ENCODE measurements at places on chromosomes 11 and 22.

DNA sequence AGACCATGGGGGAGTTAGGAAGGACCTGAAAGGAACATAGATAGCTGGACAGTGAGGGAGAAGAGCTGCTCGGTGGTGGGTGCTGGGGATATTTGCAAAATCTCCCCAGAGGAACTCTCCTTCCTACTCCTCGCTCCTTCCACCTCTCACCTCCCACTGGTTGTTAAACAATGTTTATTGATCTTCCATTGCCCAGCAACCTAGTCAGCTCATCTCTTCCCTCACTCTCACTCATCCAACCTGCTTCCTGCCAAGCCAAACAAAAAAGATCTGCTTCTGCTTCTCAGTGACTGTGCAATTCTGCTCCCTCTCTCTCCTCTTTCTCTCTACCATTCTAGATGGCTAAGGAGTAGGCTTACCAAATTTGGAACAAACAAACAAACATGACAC, 115.0 kb downstream of the SLC1A2 start:
- DNase-seq: peak; percentile 29

GRCh38 chr11:110621826-110622225, 90.4 kb downstream of the ARHGAP20 start:
- DNase-seq: no peak

GRCh38 chr11:45400591-45400990, 114.5 kb upstream of the SYT13 start:
- no peak for DNase-seq

GRCh38 chr22:37430941-37431340, 3.7 kb upstream of the ELFN2 start:
- DNase-seq: no peak

DNA sequence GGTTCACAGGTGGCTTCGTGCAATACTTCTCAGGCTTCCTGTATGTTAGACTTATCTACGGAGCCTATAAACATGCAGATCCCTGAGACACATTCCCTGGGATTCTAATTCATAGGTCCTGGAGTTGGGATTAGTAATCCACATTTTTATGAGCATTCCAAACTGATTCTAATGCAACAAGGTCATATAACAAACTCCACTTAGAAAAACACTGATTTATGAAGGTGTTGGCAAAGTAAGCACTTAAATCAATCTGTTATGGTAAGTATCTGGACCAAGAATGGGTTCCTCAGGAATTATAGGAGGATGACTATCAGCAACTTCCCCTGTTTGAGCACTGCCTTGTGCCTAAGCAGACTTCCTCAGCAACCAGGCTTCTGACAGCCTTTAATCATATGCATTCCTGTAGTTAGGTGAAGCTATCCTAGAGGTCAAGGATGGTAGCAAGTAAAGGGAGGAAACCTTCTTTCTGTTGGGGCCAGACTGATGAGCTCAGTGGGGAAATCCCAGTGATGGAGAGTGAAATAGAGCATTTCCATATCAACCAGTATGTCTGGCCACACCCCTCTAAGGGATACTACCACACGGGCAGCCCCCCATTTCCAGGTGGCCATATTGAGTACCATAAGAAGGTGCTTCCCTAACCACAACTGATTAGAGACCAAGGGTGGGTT, 89.6 kb downstream of the RASSF10 start:
- DNase-seq: no peak
